GM12865 (cell line): ENCODE measurements at places on chromosomes 3 and 15.

DNA sequence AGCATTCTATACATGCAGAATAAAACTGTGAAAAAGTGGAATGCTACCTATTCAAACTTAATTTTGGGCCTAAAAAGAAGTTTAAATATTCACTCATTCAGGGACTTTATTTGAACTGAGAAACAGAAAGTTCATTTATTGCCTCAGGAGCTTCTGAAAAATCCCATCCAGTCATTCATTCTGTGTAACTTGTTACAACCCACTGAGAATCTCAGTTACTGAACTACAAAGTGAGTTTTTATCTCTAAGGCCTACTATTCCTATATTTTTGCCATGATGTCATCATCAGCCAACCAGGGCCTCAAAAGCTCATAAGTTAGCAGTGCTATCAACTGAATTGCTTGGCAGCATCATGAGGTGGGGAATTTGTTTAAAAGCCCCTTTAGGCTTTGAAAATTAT, 98.0 kb upstream of the BOC start:
- DNase-seq, result no peak

- DNase-seq, result no peak
Measured at GRCh38 chr15:29135309-29135657, 134.3 kb downstream of the NSMCE3 start.

GRCh38 chr3:24623657-24624056, 129.0 kb upstream of the THRB start:
- DNase-seq, result no peak

GRCh38 chr3:184659797-184660301, 52.0 kb downstream of the MAGEF1 start:
- DNase-seq, result no peak

DNA sequence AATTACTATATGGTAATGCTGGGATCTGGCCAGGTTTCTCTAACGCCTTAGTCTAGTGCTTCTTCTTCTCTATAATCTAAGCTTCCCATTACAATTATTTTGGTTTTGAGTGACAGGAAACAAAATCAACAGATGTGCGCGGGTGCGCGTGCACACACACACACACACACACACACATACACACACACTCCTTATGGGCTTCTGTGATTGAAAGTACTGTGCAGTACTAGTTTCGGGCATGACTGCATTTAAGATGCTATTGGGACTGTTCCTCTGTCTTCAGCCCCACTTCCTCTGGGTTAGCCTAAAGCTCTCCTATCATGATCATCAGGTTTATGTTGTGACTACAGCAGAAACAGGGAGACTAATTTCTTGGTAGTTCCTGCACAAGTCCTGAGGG, 32.2 kb downstream of the EPHB1 start:
- DNase-seq, result peak; percentile 27

DNA sequence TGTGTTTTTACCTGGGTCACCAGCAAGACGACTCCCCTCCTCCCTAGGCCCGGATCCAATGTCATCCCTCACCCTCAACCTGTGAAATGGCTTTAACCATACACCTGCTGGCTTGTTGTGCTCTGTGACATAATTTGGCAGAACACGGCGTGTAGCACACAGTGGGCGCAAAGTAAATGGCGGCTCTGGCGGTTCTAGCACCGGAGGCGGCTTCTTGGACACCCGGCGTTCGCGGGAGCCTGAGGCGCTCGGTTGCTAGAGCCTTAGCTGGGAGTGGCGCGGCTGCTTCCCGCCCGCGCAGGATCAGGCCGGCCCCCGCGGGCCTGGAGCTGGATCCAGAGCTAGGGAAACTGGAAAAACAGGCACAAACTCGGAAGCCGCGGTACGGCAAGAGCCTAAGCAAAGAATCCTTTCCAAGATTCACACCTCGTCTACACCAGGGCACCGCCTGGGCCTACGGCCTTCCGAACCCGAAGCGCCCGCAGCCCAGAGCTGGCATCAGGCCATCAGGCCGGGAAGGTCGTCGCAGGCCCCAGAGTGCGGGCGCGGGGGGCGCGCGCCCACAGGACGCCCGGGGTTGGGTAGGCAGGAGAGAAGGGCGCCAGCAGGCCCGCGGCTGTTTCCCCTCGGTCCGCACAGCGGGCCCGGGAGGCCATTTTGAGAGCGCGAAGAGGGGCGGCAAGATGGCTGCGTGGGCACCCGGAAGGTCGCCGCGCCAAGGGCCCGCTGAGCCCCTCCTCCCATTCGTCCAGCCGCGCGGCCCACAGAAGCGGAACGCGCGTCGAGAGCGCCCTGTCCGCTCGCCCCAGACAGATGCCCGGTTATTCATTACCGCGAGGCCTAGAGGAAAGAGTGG, 43.9 kb upstream of the POLG start:
- DNase-seq, result no peak

DNA sequence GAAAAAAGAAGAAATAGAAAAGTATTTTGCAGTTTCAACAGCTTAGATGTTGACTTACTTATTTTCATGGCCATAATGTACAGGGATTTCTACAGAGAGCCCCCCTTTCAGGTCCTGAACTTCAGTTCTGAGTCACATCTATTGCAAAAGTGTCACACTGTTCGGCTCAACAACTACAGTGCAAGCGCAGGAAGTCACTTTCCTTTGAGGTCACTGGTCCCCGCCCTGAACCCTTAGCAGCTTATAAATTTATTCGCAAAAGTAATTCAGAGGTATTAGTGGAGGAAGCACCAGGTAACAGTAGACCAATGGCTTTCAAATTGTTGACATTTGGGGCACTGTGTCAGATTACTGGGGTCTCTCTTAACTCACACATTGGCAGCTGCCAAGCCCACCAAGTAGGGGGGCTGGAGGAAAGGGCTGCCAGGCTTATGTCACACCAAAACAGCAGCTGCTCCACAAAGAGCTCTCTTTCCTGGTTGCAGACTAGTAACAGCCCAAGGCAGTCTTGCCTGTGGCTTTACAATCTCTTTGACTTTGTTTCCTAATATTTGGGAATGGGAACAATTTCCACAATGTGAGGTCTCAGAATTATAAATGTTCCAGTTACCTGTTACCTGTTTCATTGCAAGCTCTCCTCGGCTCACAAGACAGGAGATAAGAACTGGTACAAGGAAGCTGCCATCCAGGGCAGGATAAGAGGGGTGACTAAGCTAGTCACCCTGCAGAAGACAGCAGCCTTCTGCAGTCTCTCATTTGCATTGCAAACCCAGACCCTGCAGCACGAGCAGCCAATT, 130.2 kb upstream of the STRIT1 start:
- DNase-seq, result no peak

DNA sequence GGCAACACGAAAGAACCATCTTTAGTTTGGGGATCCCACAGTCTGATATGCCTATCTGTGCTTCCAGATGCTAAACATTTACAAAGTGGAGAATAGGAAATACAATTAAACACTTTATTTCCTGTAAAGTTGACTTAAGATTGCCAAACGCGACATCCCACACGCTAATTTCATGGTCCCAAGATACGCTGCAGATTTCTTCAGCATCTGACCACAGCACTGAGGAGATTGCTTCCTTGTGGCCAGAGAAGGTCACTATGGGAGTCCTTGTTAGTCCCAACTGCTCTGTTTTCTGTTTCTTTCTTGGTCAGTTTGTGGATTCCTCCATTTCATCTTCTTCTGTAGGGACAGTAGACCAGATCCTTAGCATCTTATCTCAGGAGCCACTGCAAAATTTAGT, 43.3 kb downstream of the ASB7 start:
- no peak for DNase-seq

- DNase-seq, result no peak
Measured at GRCh38 chr15:61889706-61890105, 170.5 kb downstream of the VPS13C start.

GRCh38 chr15:50119063-50120040, at the start of gene ATP8B4:
ATP8B4 (minus strand) TSS chr15:50119233; CDS start chr15:50106966, 12,267 bp downstream.
- no peak for DNase-seq

GRCh38 chr3:172444821-172445220, 3.4 kb downstream of the GHSR start:
- DNase-seq, result no peak

- DNase-seq, result no peak
Measured at GRCh38 chr3:63456901-63457300, 178.8 kb downstream of the SYNPR start.

- DNase-seq, result no peak
Measured at GRCh38 chr3:43379343-43379742, 93.0 kb downstream of the SNRK start.

- peak; percentile 65 for DNase-seq
Measured at GRCh38 chr3:131795390-131796090, 239.3 kb downstream of the CPNE4 start.

DNA sequence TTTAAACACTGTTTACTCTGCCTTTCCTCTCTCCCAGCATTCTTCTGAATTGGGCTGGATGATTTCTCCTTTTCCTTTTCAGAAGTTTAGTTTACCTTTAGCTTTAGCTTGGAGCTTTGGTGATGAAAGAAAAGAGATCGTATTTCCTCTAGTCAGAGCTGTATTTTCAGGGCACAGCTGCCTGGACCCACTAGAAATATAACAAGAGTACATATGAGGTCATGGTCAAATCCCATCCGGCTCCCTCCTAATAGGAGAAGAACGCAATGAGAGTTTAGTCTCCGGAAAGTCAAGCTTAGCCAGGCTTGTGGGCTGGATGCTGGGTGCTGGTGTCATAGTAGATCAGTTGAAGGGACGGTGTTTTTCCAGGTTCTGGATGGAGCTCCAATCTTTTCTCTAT, 177.1 kb upstream of the PFN2 start:
- DNase-seq, result no peak

- DNase-seq, result no peak
Measured at GRCh38 chr3:45506751-45507391, 87.7 kb upstream of the LIMD1 start.

DNA sequence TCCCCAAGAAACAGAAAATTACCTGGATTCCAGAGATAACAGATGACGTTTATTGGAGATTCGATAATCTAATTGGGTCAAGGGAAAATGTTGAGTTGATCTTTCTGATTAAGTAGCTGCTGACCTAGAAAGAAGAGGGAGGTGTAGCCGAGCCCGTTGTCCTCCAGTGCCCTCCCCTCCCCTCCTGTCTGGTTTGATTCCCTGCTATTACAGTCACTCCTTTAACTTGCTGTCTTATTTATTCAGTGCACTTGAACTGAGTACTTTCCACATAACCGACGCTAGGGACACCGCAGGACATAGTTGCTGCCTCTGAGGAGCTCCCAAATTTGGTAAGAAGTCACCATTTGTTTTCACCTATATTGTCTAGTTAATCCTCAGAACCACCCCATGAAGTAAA, 103.7 kb downstream of the AQP9 start:
- DNase-seq, result no peak

DNA sequence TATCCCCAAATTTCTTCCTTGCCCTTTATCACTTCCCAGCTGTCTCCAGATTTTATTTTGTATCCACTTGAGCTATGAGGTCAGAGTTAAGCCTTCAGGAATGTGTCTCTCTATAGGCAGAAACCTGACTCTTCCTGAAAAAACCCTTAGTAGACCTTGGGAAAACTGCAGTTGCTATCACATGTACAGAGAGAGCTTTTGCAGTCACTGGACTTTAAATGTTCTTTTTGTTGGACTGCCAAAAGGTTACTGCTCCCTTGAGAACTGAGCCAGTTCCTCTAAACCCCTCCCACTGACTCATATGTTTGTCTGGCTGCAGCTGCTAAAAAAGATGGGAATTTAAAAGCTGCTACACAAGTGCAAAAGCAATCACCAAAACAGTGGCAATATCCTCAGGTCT, 169.1 kb upstream of the CCDC54 start:
- DNase-seq, result no peak

- peak; percentile 73 for DNase-seq
Measured at GRCh38 chr3:45884368-45885201, 1.8 kb upstream of the CCR9 start.

GRCh38 chr15:87793725-87794124, 462.8 kb downstream of the NTRK3 start:
- DNase-seq, result no peak

GRCh38 chr3:153602801-153603200, 440.8 kb downstream of the RAP2B start:
- DNase-seq, result no peak

GRCh38 chr15:37995461-37996347, 61.3 kb downstream of the TMCO5A start:
- peak; percentile 73 for DNase-seq

GRCh38 chr3:70952033-70952747, 631.3 kb downstream of the FOXP1 start:
- no peak for DNase-seq

GRCh38 chr15:82969353-82969752, 16.7 kb upstream of the RAMAC start:
- DNase-seq, result no peak

GRCh38 chr3:126158912-126159454, 21.4 kb downstream of the ALDH1L1 start:
- DNase-seq, result no peak

GRCh38 chr3:159608311-159608710, 380.3 kb upstream of the IL12A start:
- DNase-seq, result no peak

DNA sequence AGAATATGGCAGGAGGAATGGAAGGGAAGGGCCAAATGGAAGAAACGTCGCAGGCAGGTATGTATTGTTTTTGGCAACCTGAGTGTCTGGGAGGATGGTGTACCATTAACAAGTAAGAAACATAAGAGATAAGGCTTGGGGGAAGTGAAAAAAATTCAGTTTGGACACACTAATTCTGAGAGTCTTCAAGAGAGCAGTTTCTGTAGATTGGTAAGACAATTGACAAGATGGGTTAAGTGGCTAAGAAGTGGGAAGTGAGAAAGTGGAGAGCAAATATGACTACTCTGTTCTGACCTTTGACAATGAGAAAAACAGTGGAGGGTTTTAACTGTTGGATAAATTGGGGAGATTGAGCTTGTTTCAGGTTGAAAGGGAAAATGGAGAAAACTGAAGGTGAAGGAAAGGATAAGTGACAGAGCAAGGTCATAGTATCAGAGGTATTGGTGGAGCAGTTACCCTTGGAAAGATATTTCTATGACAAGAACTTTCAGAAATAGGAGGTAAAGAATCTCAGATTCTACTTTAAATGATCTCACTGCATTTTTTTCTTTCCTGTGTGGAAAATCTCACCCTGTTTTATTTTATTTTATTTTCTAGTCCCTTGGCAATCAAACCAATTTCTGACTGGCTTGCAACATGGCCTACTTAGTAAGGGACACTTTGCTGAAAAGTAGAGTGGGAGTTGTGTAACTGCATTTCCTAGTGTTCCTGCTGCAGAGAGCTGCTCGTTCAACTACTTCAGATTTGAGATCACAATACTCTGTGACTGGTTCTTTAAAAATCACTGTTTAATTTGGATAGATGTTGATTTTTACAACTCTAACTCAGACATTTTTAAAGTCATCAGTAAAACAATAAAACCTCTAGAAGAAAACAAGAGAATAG, 23.1 kb upstream of the GABPB1 start:
- peak; percentile 90 for DNase-seq
